ENCODE measurements at places on chromosomes 2 and 18. TPM values are rescaled to one million over a fixed set of nuclear protein-coding genes. Genes with fewer than 3 reads are reported as not detected.

The MPPE1 gene
- 18.8 TPM for total RNA-seq

The SMAD2 gene
- 90.7 TPM for total RNA-seq

DNA sequence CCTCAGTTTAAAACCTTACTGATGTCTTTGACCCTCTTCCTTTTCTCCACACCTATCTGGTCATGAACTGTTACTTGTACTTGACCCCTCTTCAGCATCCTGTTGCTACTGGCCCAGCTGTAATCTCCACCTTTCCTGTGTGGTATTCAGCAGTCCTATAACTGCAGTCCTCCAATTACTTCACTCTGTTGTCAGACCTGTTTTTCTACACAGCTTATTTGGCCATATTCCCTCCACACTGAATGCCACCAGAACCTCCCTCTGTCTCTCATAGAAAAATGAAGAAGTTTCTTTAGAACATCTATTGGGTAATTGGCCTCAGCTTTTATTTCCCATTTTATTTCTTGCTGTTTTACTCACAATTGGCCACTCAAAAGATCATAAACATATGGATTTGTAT, 155.4 kb downstream of the ASXL3 start:
- H3K27me3 ChIP-seq = no peaks in the 10 kb centered on the region
- no peak overlapping the region for H3K27ac ChIP-seq
- DNase-seq = no peak
- H3K4me3 ChIP-seq = no peak overlapping the region
- peaks cover 37% of the 10 kb centered on the region for H3K4me1 ChIP-seq

DNA sequence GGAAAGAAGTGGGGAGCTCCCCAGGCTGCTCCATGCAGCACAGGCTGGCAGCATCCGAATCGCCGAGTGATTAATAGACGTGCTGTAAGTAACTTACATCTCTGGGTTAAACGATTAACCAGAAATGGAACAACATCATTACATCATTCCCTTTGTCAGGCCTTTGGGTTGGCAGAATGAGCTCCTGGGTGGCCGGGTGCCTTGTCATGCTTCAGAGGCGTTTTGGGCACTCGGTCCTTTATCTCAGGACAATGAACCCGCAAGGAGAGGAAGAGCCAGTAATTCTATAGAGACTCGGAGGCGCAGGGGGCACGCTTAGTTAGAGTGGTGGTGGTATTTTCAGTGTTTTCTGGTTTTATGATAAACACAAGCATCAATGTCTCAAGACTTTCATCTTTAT, 146.9 kb upstream of the TPO start:
- H3K27me3 ChIP-seq = no peaks in the 10 kb centered on the region
- no peaks in the 10 kb centered on the region for H3K36me3 ChIP-seq
- H3K4me1 ChIP-seq = no peaks in the 10 kb centered on the region
- no peak overlapping the region for H3K27ac ChIP-seq

DNA sequence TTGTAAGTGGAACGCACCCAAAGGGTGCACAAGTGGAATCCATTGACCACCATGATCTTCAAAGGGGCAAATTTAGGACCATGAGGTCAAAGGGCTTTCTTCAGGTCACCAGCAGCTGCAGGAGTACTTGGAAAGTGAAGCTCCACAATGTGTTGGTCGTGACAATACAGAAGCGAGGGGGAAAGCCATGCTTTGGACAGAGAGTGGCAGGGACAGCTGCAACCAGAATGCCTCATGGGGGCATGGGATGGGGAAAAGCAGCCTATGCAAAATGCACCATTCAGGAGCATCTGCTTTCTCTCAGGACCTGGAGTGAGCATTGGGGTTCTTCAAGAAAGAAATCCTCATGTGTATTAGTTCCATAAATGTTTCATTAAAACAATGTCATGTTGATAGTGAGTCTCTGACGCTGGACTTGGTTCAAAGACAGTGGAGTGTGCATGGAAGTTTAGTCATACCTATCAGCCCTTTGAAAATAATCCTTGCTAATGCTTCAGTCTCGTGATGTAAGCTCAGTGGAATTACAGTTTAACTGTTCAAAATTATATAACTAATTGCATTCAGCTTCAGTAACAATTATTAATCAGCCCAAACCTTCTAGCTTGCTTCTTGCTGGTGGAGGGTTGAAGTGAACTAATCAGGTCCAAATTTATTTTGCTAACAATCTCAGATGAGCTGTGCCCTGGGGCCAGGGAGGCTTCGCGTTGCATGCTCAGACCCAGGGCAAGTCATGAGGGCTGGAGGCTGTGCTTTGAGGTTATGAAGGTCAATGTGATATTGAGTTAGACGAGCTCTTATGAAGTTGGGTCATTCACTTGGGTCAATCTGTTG, 41.6 kb downstream of the ACKR3 start:
- no peak for DNase-seq
- no peak overlapping the region for H3K4me3 ChIP-seq
- no peaks in the 10 kb centered on the region for H3K36me3 ChIP-seq
- no peak overlapping the region for H3K27ac ChIP-seq

The CDCA7 gene
- 95.5 TPM for total RNA-seq

DNA sequence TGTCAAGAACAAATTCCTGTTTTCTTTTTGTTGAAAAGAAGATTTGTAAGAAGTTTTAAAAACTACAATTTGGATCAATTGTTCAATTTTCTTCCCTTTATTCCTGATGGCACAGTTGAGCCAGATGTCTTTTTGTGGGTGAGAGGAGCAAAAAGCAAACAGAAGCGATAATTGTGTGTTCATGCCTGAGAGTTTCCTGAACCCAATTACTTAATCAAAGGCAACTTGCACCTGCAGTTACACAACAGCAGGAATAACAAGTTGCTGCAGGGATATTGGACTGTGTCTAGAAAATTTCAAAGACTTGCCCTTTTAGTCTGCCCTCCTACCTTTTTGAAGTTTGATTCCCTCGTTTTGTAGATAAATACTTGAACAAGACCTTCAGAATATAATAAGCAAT, 383.6 kb downstream of the DSEL start:
- no peaks in the 10 kb centered on the region for H3K36me3 ChIP-seq
- H3K27ac ChIP-seq = no peak overlapping the region
- no peak overlapping the region for H3K4me3 ChIP-seq
- H3K4me1 ChIP-seq = no peaks in the 10 kb centered on the region

Measured in GM23338 (cell line).